ENCODE measurements at places on chromosomes 3 and 15. TPM values are rescaled to one million over a fixed set of nuclear protein-coding genes. Genes with fewer than 3 reads are reported as not detected.

- no peak for DNase-seq
Measured at GRCh38 chr3:32556332-32556731, 14.3 kb downstream of the DYNC1LI1 start.

DNA sequence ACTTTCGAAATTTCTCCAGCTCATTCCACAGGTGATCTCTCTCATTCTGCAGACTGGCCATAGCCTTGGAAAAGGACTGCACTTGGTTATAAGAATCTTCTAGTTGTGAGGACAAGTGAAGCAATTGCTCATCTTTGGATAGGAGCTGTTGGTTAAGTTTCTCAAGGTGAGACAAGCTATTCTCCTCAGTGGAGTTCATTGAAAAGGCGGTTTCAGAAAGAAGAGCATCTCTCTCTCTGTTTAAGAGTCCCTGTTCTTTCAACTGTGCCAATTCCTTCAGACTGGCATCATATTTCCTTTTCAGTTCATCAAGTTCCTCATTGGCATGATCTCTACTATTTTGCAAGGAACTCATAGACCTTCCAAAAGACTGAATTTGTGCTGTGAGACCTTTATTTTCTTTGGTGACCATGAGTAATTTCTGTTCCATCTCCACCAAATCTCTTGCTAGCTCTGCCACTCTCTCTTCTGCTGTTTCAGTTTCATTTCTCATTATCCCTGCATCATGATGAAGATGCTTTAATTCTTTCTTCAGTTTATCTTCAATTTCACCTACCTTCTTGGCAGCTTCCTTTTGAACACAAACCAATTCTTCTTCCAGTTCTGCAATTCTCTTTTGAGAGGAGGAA, 30.2 kb upstream of the HCLS1 start:
- no peak for DNase-seq

- no peak for DNase-seq
Measured at GRCh38 chr15:81097890-81098280, 36.2 kb upstream of the CFAP161 start.

DNA sequence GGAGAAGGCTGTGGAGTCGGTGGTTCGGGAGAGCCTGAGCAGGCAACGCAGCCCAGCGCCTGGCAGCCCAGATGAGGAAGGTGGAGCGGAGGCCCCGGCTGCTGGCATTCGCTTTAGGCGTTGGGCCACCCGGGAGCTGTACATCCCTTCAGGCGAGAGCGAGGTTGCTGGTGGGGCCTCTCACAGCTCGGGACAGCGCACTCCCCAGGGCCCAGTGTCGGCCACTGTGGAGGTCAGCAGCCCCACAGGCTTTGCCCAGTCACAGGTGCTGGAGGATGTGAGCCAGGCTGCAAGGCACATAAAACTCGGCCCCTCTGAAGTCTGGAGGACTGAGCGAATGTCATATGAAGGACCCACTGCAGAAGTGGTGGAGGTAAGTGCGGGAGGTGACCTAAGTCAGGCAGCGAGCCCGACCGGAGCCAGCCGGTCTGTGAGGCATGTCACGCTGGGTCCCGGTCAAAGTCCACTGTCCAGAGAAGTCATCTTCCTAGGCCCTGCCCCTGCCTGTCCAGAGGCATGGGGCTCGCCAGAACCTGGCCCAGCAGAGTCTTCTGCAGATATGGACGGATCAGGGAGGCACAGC, 26.7 kb downstream of the SYNM start:
- no peak for DNase-seq

SRGAP3 gene
- 15.0 TPM for polyA plus RNA-seq

CHRNA7 gene
- polyA plus RNA-seq, result 13.9 TPM

- DNase-seq, result no peak
Measured at GRCh38 chr15:22808240-22808639, 21.8 kb downstream of the NIPA1 start.

DNA sequence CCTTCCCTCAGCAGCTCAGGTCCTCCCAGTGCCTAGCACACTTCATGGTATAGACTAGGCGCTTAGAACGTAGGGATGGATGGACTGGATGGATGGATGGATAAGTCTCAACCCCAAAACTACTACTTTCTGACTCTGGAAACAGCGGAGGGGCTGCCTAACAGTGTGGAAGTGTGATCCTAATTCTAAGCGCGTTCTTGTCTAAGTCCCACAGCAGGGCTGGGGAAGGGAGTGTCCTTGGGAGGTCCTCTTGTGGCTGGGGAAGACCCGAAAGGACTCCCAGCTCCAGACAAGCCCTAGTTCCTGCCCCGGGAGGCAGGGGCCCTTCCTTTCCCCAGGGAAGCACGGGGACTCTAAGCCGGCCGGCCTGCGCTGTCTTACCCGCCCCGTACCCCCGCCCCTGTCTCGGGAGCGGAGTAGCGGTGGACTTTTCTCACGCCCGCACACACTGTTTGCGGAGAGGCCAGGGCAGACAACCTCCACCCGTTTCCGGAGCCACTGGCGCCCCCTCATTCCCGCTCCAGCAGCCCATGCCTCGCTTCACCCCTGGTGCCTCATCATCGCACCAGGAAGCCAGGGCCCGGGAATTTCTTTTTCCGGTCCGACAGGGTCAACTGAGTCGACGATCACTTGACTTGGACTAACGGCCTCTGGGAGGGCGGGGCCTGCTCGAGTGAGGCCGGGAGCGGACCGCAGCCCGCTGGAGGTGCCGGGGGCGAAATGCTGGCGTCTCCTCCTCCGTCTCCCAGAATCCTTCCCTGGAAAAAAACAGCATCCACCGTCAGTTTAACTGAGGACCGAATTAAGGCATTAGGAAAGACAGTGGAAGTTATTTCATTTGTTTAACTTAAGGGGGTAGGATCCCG, 133.3 kb downstream of the TBC1D2B start:
- peak; percentile 67 for DNase-seq

GRCh38 chr3:4849739-4850138, 129.5 kb upstream of the BHLHE40 start:
- DNase-seq, result no peak

DNA sequence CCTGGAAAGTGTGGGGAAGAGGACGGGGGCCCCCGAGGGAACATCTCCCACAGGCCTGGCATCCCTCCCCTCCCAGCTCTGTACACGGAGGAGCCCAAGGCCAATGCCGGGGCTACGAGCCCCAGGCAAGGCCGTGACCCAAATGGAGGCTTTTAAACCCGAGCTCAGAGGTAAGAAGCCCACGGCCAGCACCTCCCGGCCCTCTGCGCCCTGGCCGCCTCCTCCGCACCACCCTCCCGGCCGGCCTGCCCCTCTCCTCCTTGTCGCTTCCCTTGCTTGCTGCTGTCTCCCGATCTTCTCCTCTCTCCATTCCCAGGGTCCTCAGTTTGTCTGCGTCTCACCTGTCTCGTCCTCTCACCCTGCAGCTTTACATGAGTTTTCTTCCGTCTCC, 1.3 kb downstream of the MUC4 start:
- no peak for DNase-seq

VPS33B gene
- polyA plus RNA-seq, result 19.0 TPM

DNA sequence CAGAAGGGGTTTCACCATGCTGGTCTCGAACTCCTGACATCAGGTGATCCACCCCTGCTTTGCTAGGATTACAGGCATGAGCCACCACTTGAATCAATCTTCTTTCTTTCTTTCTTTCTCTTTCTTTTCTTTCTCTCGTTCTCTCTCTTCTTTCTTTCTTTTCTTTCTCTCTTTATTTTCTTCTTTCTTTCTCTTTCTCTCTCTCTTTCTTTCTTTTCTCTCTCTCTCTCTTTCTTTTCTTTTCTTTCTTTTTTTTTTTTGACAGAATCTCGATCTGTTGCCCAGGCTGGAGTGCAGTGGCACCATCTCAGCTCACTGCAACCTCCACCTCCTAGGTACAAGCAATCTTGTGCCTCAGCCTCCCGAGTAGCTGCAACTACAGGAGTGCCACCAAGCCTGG, 37.9 kb upstream of the PIK3CB start:
- DNase-seq, result no peak
